ENCODE measurements at places on chromosomes 4 and X.

DNA sequence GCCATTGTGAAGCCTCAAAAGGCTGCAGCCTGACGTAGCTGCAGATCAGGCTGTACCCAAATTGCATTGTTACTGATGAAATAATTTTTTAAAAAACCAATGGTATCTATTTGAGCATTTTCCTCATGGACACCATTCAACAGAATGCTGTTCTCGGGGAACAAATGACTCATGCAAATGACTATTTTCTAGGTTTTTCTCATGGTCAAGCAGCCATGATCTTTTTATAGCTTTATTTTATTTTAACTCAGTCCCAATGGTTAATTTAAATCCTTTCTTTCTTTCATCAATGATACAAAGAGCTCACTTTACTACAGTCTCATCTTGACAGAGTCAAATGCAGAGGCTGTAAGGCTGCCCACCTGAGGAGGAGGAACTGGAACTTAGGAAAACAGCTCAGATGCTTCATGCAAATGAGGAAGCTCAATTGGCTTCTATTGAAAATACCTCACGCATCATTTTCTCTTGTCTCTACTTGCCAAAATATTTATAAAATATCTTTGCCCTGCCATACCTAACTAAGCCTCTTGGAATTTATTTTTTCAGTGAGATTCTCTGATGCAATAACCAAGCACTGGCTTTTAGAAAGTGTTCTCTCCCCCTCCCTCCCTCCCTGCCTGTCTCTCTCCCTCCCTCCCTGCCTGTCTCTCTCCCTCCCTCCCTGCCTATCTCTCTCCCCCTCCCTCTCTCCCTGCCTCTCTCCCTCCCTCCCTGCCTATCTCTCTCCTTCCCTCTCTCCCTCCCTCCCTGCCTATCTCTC is 81.0 kb downstream of the SORBS2 start:
- no peak for DNase-seq

- no peak for DNase-seq
Measured at GRCh38 chrX:14361435-14361834, 167.9 kb upstream of the GLRA2 start.

GRCh38 chr4:33886356-33886755 is 2358.0 kb downstream of the ARAP2 start:
- DNase-seq = no peak

DNA sequence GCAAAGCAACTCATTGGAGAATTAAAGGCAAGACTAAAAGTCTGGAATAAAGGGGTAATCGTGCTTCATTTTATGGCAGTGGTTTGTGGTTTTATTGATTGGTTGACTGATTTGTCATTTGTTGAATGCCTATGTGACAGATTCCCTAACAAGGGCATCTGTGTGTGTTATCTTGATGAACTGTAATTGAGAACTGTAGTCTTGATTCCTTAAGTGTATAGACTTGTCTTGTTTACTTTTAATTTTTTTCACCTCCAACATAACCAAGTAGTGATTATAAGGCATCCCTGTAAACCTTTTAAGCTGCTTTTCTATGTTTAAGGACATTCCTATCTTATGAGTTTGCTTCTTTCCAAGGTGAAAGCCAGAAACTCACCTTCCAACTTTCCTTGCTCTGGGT is 216.0 kb upstream of the TAPT1 start:
- no peak for DNase-seq

DNA sequence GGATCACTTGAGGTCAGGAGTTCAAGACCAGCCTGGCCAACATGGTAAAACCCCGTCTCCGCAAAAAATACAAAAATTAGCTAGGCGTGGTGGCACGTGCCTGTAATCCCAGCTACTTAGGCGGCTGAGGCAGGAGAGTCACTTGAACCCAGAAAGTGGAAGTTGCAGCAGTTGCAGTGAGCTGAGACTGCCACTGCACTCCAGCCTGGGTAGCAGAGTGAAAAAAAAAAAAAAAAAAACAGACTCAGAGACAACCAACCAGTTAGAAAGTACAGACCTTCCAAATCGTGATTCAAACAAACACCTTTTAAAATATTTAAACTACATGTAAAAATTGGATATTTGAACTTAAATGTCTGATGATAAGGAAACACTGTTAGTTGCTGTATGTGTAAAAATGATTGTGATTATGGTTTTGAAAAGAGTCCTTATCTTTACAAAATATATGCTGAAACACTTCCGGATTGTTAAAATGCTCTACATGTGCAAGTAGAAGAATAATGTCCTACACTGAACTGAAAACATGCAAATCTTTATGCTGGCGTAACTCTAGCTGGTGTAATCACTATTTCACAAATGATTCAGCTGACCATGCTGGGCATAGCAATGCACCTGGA is 37.8 kb downstream of the SH3KBP1 start:
- DNase-seq = no peak

DNA sequence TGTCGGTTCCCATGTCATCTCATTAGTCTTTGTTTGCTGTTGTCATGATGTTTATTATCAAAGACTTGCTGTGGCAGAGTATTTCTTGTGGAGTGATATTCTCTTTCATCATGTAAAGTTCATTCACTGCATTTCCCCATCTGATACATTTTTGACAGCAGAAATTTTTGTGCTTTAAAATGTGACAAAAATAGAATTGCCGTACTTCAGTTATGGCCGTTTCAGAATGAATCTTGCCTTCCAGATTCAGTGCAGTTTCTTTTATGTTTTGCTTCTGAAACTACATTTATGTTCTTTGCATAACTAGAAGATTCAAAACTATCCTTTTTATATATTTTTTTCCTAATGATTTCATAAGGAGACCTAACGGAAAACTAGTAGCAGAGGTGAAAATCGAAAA is 10.0 kb downstream of the CSTF2 start:
- no peak for DNase-seq

- no peak for DNase-seq
Measured at GRCh38 chr4:110669663-110670062, 46.8 kb upstream of the PITX2 start.

- no peak for DNase-seq
Measured at GRCh38 chrX:4320436-4320947, 607.0 kb upstream of the PRKX start.

DNA sequence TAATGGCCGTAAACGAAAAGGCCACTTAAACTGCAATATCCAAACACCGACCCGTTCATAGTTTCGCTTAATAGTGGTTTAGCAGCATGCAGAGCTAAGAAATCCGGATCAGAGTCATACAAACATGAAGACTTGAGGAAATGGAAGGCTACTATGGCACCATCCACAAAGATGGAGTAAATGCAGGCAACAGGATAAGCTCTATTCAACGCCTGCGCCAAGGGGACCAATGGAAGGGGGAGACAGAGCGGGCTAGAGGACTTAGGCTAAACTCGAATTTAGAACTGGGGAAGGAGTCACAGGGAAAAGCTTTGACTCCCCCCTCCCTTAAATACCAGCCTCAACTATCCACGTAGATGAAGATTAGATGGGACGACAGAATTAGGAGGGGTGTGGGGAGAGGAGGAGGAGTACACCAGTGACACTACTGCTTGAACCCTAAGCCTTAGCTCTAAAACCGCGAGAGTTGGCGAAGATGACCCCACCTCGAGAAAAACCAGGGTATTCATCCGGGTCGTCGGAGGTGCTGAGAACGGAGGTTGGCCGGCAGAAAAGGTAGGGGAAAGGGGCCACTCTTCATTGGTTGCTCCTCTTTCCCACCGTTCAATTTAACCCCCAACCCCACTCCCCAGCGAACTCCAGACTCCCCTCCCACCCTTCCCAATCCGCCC is 3.5 kb downstream of the HUWE1 start:
- DNase-seq = no peak

- no peak for DNase-seq
Measured at GRCh38 chrX:12007881-12008280, 130.4 kb upstream of the FRMPD4 start.

DNA sequence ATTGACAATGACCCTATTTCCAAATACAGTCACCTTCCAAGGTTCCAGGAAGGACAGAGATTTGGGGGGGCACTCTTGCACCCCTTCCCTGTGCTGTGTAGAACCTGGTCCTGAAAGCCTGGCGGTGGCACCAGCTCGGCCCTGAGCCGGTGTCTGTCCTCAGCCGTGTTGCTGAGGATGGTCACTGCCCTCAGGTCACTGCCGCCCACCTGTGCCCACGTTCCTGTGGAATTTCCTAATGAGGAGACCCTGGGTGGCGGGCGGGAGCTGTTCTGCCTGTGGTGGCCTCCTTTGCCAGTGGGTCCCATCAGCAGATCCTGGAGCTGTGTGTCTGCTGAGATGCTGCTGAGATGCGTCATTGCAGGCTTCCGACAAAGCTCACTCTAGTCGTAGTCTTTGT is 32.9 kb downstream of the NELFA start:
- no peak for DNase-seq

GRCh38 chr4:11489453-11490083 is 60.9 kb upstream of the HS3ST1 start:
- DNase-seq = no peak

All from stimulated activated CD8-positive, alpha-beta memory T cell treated with anti-CD3 and anti-CD28 coated beads, Interleukin-7, amount 100 ng/mL, for 1 hour (primary cell).